ENCODE measurements at places on chromosomes 13 and 19.

- DNase-seq = no peak
These were observed 286.5 kb upstream of the NBEA start for GRCh38 chr13:34655554-34655953.

DNA sequence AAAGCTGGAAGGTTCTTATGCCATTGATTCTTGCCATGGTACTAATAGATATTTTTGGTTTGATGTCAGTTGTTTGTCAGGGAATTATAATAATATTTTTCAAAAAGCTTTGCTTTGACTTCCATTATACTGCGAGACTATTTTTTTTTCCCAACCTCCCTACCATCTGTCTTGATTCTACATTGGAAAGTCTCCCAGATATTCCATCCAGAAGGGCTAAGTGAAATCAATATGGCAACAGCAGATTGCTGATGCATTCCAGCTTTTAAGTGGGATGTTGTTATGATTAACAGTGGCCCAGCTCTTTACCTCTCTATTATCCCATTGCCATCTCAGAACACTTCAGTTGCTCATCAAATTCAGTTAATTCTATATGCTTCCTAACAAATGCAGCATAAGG is 247.4 kb downstream of the OXGR1 start:
- no peak for DNase-seq

GRCh38 chr13:26923824-26924605 is 163.4 kb upstream of the GPR12 start:
- DNase-seq = no peak

GRCh38 chr19:12162513-12162881 is 399 bp upstream of the ZNF136 start:
- no peak for DNase-seq

- no peak for DNase-seq
These were observed 147.3 kb upstream of the GPC6 start for GRCh38 chr13:93079294-93079693.

DNA sequence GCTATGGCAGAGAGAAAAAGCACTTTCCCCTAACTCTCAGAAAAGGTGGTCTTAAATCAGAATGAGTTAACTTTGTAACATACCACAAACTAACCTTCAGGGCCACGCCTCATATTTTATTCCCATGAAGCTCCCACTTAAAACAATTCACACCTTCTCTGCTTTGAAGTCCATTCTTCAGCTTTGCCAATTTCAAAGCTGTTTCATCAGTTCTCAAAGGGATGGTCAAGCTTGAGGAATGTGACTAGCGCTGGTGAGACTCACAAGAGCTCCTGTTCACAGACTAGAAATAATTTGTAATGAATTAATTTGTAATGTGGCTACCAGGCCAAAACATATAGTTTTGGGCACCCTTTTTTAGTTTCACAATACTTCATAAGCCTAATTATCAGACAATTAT is 68.2 kb downstream of the STK24 start:
- no peak for DNase-seq

GRCh38 chr13:99967869-99968520 is 3.6 kb downstream of the ZIC5 start:
- no peak for DNase-seq

GRCh38 chr19:11142528-11143171 is 12.9 kb downstream of the SPC24 start:
- no peak for DNase-seq

DNA sequence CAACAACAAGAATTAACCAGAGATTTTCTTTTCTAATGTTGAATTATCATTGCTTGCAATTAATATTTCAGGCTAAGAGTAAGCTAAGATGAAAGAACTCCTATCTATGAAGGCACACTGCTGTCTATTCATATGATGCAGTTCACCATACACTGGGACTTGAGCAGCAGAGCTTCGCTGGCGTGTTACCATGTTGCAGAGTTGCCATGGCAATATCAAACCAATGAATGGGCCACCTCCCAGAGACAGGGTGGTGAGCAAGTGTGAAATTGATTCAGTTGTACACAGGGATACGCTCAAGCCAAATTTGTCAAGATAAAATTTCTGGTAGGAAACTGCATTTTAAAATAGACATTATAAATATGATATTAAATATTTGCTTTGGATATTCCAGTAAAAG is 69.3 kb upstream of the MYO16 start:
- no peak for DNase-seq

DNA sequence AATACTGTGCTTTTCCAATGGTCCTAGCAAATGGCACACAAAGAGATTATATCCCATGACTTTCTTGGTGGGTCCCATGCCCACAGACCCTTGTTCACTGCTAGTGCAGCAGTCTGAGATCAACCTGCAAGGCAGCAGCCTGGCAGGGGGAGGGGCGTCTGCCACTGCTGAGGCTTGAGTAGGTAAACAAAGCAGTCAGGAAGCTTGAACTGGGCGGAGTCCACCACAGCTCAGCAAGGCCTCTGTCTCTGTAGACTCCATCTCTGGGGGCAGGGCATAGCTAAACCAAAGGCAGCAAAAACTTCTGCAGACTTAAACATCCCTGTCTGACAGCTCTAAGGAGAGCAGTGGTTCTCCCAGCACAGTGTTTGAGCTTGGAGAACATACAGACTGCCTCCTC is 82.9 kb downstream of the ZNF737 start:
- DNase-seq = no peak

GRCh38 chr19:44303976-44304568 is 753 bp downstream of the ZNF235 start:
- no peak for DNase-seq

DNA sequence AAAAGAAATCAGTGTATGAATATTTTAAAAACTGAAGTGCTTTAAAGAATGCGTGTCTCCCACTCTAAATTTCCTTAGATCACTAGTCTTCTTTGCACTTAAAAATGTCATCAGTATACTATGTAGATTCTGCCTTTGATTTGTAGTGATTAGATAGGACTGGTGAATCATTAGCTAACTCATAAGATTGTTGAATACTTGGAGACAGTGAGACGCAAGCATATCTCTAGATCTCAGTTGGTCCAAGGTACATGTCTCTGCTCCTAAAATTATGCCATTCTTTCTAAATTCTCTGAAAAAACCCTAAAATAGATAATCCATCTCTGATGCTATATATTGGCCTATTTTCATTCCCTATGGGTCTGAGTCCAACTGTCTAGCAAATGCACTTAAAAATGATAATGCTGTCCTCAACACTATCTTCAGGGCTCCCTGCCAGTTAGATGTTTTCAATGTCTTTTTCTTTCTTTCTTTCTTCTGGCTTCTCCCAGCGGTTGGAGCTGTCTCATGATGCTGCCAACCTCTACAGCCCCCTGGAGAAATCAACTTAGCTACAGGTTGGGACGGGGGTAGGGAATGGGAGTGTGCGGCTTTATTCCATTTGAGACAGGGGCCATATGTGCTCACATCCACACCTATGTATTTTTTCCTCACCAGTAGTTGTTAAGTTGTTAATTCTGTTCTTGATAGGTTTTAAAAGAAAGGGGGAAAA is 301.0 kb downstream of the NDFIP2 start:
- DNase-seq = no peak

GRCh38 chr13:26344980-26345379 is 91.1 kb downstream of the CDK8 start:
- DNase-seq = no peak

GRCh38 chr13:79735228-79735627 is 254.3 kb downstream of the NDFIP2 start:
- DNase-seq = no peak

DNA sequence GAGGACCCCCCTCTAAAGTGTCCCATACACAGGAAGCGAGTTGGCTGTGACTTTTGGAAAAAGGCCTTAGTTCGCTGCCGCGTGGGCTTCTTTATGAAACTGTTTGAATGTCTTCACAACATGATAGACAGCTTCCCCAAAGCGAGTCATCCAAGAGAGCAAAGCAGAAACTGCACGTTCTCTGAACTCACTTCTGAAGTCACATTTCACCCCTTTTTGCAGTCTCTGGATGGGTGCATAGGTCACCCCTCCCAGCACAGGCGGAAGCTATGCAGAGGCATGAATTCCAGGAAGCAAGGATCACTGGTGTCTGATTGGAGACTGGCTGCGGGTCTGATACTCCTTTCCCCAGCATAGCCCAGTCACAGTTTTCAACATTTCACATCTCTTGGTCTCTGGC is 10.6 kb downstream of the GPI start:
- DNase-seq = no peak

- no peak for DNase-seq
These were observed 277.9 kb downstream of the ZNF536 start for GRCh38 chr19:30649934-30650614.

DNA sequence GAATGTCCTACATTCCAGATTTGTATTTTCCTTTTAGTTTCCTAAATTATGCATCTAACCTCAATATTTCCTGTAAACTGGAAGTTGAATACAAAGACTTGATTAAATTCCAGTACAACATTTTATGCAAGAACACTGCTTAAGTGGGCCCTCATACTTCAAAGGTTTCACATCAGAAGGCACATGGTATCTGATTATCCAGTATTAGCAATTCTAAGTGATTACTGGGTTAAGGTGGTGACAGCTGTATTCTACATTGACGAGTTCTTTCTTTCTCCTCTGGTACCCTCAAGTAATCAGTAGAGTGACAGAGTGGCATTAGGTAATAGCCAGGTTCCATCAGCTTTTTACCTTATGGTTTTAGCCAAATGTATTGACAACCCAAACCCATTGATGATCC is 18.3 kb downstream of the BIVM start:
- no peak for DNase-seq

DNA sequence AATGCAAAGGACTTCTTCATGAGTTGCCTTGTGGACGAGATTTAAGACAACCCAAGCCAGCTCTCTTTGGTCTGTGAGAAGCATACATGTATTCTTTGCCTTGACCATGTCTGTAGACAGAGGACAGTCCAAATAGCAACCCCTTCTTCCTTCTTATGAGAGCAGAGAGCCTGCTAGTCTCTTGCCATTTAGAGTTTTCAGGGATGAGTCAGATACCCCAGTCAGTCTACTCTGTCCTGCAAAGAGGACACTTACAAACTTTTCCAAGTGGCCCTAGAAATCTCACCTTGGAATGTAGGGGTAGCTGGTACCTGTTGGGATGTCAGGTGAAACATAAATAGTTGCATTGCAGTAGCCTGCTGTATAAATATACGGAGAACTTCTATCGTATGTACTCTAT is 36.7 kb downstream of the DNAJC3 start:
- DNase-seq = no peak

DNA sequence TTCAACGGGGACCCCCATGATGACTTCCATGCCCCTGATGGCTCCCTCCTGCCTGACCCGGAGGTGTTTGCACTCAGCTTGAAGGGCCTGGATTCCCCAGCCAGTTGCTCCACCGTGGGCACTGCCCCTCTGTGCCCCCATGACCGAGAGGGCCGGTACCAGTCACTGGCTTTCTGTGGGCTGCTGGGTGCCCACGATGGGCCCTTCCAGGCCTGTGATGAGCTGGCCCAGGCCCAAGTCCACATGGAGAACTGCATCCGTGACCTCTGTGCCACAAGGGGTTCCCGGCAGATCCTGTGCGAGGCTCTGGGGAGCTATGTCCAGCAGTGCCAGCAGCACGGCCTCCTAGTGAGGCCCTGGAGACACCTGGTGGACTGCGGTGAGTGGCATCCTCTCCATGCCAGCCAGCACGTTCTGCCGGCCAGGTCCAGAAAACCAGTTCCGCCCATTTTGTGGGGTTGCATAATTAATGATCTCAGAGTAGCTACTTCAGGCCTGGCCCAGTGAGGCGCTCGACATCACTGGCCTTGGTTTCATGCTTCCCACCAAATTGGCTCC is 34.9 kb upstream of the FXYD3 start:
- no peak for DNase-seq

DNA sequence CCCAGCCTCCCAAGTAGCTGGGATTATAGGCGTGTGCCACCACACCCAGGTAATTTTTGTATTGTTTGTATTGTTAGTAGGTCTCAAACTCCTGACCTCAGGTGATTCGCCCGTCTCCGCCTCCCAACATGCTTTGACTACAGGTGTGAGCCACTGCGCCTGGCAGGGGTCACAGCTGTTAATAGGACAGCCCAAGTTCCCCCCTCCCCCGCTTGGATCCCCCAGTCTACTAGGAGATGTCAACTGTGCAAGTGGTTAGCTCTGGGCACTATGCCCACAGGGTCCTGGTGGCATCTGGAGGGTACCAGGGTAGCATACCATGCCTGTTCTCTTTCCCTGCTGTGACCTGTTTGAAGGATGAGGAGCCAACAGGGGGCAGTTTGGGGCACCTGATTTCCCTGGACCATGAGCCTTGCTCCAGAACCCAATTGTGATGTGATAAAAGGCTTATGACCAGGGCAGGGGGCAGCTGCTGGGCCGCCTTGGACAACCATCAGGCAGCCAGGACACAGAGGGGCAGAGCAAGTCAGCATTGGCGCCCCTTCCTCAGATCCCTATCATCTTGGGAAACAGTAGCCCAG is at the start of gene TSPAN16:
Gene TSPAN16 (plus strand): TSS at position 496 of the 581 bp plus-strand sequence. CDS start 138 bp downstream, outside the sequence.
- no peak for DNase-seq

GRCh38 chr13:97026531-97027161 is 32.4 kb upstream of the OXGR1 start:
- DNase-seq = no peak

GRCh38 chr13:80562433-80563156 is 221.7 kb upstream of the SPRY2 start:
- DNase-seq = no peak

GRCh38 chr13:76379341-76380105 is 506.7 kb downstream of the KCTD12 start:
- no peak for DNase-seq

DNA sequence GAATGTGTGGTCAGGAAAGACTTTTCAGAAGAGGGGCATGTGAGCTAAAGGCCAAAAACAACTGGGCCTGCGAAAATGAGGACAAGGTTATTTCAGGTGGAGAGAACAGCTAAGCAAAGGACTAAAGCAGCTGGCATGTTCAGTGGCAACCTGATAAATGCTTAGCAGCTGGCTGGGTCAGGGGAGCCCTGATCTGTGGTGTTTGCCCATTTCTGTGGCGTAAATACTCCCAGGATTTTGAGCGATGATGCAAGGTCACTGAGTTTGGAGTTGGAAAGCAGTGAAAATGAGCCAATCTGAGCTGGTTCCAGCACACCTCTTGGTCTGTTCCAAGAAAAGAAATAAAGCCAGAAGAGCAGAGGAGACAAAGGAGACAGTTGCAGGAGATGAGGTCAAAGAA is 704.3 kb downstream of the UQCRFS1 start:
- no peak for DNase-seq

GRCh38 chr13:110629735-110630134 is 14.4 kb downstream of the NAXD start:
- no peak for DNase-seq

- DNase-seq = no peak
These were observed 92.4 kb downstream of the STK24 start for GRCh38 chr13:98484289-98485219.

DNA sequence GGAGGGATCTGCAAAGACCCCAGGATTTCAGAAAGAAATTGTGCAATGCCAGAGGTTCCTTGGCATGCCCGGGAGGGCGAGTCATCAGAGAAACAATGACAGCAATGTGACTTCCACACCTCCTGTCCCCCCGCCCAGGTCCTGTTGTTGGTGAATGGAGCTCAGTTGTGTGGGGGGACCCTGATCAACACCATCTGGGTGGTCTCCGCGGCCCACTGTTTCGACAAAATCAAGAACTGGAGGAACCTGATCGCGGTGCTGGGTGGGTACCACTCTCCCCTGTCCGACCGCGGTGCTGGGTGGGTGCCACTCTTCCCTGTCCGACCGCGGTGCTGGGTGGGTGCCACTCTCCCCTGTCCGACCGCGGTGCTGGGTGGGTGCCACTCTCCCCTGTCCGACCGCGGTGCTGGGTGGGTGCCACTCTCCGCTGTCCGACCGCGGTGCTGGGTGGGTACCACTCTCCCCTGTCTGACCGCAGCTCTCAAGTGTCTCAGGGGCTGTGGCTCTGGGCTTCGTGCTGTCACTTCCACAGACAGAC is 5.2 kb upstream of the F10 start:
- no peak for DNase-seq

All from stimulated activated CD8-positive, alpha-beta memory T cell treated with anti-CD3 and anti-CD28 coated beads, Interleukin-7, amount 100 ng/mL, for 1 hour (primary cell).